ENCODE measurements at places on chromosomes 3 and 15.
A peak's percentile ranks its signal among the peaks of the same experiment; 100 is the strongest.

DNA sequence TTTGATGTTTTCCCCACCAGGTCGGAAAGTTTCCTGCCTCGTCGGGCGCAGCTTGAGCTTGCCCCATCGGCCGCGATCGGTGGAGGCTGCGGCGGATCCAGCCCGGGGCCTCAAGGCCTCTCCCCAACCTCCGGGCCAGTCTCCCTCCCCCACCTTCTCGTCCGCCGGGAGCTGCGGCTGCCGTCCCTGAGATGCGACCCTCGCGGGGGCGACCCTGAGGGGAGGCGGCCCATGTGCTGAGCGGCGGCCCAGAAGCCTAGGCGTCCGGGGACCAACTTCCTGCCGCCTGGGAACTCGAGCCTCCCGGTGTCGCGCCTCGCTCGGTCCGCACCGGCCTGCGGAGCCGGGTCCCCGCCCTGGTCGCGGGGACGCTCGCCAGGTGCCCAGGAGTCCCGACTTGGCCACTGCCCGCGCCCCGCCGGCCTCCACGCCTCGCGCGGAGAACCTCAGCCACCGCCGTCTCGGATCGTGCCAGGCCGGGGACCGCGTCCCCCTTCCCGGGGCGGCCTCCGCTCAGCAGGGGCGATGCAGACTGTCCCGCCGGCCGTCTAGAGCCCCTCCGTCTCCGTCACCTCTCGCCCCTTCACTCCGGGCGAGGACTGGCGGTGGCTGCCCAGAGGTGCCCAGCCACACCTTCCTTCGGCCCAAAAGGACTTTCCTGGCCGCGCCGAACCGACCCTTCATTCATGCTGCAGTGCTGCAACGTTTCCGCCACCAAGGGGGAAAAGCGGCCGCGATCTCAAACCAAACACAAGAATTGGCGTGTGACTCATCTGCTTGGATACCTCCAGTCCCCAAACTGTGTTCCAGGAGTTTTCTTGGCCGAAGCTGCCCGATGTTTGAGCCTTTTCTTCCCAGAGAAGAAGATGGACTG is 656 bp downstream of the SLMAP start:
- DNase-seq = peak; percentile 78

DNA sequence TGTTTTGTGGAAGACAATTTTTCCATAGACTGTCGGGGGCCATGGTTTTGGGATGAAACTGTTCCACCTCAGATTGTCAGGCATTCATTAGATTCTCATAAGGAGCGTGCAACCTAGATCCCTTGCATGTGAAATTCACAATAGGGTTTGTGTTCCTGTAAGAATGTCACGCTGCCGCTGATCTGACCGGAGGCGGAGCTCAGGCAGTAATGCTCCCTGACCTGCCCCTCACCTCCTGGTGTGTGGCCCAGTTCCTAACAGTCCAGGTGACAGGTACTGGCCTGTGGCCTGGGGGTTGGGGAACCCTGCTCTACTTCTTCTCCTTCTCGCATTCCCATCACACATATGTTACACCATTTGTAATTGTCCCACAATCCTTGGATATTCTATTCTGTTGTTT is 11.0 kb downstream of the CHRNA7 start:
- no peak for DNase-seq

GRCh38 chr3:150770681-150771080 is 7.7 kb upstream of the SIAH2 start:
- peak; percentile 37 for DNase-seq

DNA sequence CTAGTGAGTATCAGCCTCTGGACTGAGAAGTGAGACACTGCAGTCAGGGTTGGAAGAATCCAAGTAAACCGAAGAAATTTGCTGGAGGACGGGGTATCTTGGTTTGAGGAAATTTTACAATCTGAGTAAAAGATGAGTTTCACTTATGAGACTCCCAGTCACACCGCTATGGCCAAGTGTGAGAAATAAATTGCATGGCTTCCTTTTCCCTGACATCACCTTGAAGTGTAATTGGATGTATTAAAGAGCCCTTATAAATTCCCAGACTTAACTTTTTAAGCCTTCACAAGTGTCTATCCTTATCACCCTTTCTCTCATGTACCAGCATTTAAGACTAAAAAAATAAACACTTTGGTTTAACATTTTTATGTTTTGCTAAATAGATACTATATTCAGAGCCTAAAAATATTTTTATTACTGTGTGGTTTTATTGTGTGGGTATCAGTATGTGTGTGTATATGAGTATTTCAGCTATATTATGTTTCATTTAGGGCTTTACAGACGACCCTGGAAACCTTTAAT is 23.8 kb downstream of the USP3 start:
- peak; percentile 36 for DNase-seq

DNA sequence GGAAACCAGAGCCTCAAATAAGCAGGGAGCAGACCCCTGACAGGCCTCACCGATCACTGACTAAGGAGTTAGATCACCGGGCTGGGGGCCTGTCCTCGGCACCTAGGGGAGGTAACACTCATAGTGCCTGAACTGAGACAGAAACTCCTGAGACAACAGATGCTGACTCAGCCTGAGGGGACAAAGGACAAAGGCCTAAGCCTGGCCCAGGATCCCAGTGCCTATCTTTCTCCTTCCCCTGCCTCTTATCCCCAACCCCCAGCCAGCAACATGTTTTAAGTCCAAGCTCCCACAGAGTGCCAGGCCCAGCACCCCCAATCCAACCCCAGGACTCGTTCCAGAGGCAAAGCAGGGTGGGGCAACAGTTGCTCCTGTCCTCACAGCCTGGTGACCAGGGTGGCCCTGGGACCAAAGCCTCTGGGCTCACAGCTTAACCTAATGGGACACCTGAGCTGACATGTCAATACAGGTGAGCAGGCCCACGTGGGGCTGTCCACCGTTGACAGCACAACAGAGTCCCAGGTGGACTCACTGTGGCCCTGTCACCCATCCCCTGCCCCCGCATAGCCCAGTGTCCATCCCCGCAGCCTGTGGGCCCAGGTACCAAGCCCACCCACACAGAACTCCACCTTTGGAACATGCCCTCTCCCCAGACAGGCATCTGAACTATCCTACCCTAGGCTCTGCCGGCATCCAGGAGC is 37.4 kb downstream of the ADCY5 start:
- no peak for DNase-seq

GRCh38 chr15:92954578-92954977 is 54.5 kb downstream of the CHD2 start:
- DNase-seq = no peak

DNA sequence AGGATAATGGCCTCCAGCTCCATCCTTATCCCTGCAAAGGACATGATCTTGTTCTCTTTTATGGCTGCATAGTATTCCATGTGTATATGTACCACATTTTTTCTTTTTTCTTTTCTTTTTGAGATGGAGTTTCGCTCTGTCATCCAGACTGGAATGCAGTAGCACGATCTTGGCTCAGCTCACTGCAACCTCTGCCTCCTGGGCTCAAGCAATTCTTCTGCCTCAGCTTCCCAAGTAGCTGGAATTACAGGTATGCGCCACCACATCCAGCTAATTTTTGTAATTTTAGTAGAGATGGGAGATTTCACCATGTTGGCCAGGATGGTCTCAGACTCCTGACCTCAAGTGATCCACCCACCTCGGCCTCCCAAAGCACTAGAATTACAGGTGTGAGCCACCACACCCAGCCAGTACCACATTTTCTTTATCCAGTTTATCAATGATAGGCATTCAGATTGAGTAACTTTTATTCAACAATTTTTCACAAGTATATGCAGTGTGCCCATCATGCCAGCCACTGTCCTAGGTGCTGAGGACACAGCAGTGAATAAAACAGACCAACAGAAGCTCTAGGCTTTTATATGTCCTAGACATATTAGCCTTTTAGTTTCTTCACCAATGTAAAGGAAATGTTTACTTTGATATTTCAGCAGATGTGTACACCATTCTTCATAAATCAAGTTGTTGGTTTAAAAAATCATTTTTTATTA is 815.2 kb downstream of the FHIT start:
- no peak for DNase-seq

GRCh38 chr3:172853921-172854666 is 103.6 kb downstream of the ECT2 start:
- no peak for DNase-seq

DNA sequence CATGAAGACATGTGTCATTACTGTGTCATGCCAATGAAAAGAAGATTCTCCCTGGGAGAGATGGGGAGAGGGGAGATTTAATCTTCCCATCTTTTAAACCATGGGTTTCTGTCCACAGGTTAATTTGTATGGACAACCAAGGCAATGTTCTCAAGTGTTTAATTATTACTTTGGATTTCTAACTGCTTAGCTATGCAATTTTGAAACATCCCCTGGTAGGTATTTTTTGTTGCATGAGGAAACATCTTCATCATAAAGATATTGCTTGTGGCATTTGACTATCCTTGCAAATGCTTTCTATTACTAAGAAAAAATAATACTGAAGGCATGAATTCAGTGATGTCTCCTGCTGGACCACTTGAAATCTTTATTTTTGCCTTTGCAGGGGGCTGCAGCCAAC is 326.6 kb upstream of the TPM1 start:
- DNase-seq = no peak

DNA sequence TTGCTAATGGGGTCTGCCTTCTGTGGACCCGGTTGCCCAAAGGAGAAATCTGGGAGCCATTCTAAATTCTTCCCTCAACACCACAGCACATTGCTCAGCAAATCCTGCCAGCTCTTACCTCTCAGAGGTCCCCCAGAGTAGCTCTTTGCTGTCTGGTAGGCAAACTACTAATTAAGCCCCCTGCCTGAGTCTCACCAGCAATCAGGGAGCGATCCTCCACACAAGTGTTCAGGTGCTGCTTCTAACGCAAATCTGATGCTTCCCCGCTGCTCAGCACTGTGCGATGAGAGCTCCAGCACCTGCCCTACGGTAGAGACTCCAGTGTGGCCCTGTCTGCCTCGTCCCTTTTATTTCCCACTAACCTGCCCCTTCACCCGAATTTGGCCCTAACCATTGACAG is 60.5 kb downstream of the HCN4 start:
- no peak for DNase-seq

DNA sequence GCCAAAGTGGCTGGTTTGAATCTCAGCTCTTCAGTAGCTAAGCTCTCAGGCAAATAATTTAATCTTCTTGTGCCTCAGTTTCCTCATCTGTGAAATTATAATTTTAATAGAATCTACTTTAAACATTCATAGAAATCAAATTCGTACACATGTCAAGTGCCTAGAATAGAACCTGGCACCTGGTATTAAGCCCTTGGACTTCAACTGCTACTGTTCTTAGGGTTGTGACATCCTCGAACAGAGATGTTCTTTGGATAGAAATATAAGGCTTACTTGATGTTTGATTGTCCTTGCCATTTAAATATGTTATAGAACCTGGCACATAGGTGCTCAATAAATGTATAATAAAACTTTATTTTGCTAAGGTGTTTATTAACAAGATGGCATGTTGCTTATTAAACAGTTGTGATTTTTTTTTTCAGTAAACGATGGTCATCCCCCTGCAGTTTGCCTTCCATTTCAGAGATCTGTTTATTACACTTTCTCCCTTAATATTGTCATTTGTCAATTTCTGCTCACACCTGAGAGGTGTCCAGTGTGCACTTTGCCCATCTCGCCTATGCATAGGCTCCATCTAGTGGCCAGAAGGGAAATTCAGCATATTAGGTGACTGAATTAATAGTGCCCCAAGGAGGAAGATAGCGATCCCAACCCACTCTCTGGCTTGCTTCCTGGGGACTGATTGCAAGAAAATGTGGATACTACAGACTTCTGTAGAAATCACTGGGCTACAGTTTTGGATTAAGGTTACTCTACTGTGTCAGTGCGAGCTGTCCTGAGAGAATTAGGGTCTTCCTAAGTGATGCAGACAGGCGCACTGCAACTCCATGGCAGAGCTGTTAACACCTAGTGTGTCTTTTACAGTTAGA is 10.7 kb downstream of the IGF1R start:
- DNase-seq = peak; percentile 49

- peak; percentile 62 for DNase-seq
Observed at GRCh38 chr3:47000198-47000815, 20.8 kb downstream of the NBEAL2 start.

DNA sequence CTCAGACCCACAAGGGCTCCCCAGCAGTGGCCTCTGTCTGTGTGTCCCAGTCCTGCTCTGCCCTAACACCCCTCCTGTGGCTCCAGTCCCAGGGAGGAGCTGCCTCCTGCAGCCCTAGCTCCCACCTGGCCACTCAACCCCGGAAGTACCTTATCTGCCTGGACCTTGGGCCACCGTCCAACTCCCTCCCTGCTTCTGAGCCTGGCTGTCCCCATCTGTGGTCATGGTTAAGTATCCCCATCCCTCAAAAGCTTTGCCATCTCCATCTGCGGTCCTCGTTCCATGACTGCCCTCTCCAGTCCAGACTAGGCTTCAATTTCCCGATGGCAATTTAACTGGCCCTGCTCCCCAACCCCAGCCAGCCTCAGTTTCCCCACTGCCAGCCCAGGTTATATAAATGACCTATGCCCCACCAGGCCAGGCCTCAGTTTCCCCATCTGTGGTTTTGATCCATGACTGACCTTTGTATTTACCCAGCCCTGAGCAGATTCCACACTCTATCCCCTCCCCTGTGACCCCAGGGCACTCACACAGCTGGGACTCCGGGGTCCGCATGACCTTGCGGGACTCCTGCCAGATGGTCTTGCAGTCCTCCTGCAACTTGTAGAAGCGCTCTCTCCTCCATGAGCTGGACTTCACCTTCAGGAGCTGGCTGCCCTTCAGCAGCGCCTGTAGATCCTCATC is 9.6 kb downstream of the PLCD1 start:
- DNase-seq = no peak

- DNase-seq = no peak
Observed at GRCh38 chr3:143001034-143001368, 369 bp upstream of the U2SURP start.

DNA sequence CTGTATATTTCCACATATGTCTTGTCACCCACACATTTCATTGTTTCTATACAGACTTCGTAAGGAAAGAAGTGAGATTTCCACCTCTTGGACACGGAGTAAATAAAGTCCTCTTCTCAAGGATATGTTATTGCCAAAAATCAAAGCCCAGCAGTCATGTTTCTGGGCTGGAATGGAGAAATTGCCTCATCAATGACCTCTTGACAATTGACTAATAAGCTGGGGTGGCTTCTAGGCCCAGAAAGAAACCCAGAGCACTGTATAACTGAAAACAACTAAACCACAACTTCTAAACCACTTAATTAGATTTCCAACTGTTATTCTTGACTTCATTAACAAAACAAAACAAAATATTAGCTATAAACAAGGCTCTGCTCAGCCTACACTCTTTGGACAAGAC is 56.4 kb upstream of the SLC24A5 start:
- DNase-seq = no peak
